ENCODE measurements at places on chromosomes 13 and 19.

DNA sequence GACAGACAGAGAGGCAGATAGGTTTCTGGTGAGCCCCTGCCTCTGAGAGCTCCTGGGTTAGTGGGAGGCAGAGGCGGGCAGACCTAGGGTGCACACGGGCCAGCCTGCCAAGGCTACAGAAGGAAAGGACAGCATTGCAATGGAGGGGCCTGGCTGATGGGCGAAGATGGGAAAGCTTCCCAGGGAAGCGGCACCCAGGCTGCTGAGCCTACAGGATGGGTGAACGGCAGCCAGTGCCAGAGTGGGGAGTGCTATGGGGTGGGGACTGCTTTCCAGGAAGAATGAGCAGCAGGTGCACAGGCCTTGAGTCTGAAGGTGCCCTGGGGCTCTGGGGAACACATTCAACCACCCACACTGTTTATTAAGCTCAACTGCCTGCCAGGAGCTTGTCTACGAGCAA lies 702 bp upstream of the MAG start:
- no peak for DNase-seq

GRCh38 chr19:48798937-48799336 lies 11.9 kb downstream of the BCAT2 start:
- DNase-seq: no peak

- DNase-seq: no peak
These were observed 1.8 kb downstream of the FXYD1 start for GRCh38 chr19:35140207-35140961.

GRCh38 chr19:12837225-12837624 lies 1.1 kb upstream of the MAST1 start:
- DNase-seq: no peak

DNA sequence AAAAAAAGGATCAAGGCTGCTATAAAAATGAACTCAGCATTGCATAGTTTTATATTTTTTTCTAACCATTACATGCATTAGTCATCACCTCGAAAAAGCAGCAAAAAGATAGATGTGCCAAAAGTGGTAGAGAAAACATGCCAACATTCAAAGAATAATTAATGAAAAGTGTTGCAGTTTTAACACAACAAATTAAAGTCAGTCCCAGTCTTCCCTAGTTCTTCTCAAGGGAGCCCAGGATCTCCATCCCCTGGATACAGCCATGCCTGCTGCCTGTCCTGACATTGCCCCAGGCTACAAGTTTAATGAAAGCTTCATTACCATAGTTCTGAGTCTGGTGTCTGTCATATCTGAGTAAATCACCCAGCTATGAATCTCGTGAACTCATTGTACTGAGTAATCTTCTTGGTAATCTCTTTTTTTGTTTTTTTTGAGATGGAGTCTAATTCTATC lies 116.6 kb upstream of the KLF12 start:
- DNase-seq: no peak

Measured in CMK (cell line).